SW 1271 (cell line): ENCODE measurements at places on chromosomes 6 and 20.

DNA sequence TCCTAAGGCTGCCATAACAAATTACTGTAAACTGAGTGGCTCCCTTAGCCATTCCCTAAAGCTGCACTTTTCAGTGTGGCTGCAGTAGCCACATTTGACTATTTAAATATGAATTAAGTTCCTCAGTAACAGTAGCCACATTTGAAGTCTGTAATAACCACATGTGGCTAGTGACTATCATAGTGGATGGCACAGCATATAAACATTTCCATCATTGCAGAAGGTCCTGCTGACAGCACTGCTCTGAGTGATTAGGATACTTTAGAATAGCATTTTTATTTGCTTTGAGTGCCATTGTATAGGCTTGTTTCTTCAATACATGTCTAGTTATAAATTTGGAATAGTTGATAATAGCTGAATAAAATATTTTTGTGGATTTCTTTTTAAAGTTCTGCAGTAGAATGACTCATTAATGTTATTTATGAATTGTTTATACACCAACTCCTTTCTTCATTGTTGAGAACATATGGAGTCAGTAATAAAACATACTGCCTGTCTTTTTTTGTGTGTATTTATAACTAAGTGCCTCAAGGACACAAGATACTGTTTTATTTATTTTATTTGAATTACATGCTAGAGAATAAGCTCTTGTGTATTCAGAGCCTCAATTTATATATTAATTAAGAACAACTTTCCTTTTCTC, 217.2 kb downstream of the CDKAL1 start:
- DNase-seq: no peak

- DNase-seq: no peak
Observed at GRCh38 chr6:157385482-157385881, 4.5 kb downstream of the ZDHHC14 start.

- no peak for DNase-seq
Observed at GRCh38 chr6:109373762-109374161, 8.5 kb downstream of the CD164 start.

DNA sequence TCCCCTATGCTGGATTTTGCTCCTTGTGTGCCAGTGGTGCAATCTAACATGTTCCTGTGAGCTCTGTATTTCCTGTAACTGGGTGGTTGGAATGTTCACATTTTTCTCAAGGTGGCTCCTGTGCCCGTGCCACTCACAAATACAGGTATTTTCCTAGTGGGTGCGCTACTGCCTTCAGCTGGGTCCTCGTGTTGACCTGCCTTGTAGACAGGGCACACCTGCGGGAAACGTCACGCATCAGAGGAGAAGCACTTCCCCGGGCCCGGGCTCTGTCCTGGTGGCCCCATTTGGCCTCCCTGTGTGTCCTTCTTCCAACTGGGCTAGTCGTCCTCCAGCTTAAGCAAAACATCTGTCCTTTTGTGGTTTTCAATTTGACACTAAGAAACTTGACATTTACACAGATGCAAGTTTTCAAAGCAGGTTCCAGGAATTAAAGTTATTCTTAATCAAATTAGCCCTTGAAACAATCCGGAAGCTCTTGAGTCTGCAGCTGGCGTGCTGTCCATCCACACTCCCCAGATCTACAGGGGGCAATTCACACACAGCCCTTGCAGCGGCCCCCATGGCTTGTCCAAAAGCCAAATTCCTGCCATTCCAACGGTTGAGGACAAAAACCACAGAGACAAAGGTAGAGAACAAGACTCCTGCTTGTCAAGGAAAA, 275.1 kb downstream of the CDC5L start:
- DNase-seq: no peak
